ENCODE measurements at places on chromosomes 11 and 22.

- no peaks in the 10 kb centered on the region for H3K4me1 ChIP-seq
- no peak overlapping the region for H3K27ac ChIP-seq
- DNase-seq = no peak
- no peaks in the 10 kb centered on the region for H3K36me3 ChIP-seq
Measured at GRCh38 chr11:118673361-118674081, 5.9 kb downstream of the TREH start.

- DNase-seq = no peak
- H3K4me3 ChIP-seq = no peak overlapping the region
- H3K27me3 ChIP-seq = no peaks in the 10 kb centered on the region
- no peak overlapping the region for H3K27ac ChIP-seq
- H3K4me1 ChIP-seq = no peaks in the 10 kb centered on the region
- no peaks in the 10 kb centered on the region for H3K36me3 ChIP-seq
Measured at GRCh38 chr22:43428005-43428485, 16.2 kb downstream of the MPPED1 start.

GRCh38 chr11:82830746-82831145 is 69.5 kb downstream of the PRCP start:
- no peak overlapping the region for H3K4me3 ChIP-seq
- no peaks in the 10 kb centered on the region for H3K36me3 ChIP-seq
- no peak for DNase-seq
- no peaks in the 10 kb centered on the region for H3K27me3 ChIP-seq

- DNase-seq = no peak
- H3K36me3 ChIP-seq = no peaks in the 10 kb centered on the region
- H3K4me1 ChIP-seq = no peaks in the 10 kb centered on the region
- H3K27ac ChIP-seq = no peak overlapping the region
- no peak overlapping the region for H3K4me3 ChIP-seq
Measured at GRCh38 chr11:56410801-56411200, 1.7 kb upstream of the OR5AL1 start.

DNA sequence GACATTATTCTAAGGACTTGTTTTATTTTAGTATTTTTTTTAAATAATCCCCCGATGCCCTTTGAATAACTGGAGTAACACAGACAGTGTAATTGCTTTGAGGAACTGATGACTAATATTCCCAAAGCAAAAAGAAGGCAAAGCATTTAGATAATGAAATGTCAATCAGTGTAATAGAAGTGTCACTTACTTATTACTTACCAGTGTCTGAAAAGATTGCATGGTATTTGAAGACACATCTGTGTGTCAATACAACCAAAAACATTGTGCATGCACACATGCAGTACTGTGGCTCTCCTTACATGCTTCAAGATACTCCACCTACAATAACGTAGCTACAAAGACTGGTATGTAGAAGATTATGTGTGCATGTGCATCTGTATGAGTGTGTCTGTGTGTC is 264.0 kb upstream of the ANO5 start:
- H3K27me3 ChIP-seq = no peaks in the 10 kb centered on the region
- DNase-seq = no peak
- H3K4me1 ChIP-seq = no peaks in the 10 kb centered on the region
- H3K27ac ChIP-seq = no peak overlapping the region
- H3K4me3 ChIP-seq = no peak overlapping the region

Measured in astrocyte (in vitro differentiated cells and primary cell).